Stimulated activated CD8-positive, alpha-beta memory T cell treated with anti-CD3 and anti-CD28 coated beads, Interleukin-4, amount 100 ng/mL, for 1 hour (primary cell): ENCODE measurements at places on chromosomes 3 and 15.

DNA sequence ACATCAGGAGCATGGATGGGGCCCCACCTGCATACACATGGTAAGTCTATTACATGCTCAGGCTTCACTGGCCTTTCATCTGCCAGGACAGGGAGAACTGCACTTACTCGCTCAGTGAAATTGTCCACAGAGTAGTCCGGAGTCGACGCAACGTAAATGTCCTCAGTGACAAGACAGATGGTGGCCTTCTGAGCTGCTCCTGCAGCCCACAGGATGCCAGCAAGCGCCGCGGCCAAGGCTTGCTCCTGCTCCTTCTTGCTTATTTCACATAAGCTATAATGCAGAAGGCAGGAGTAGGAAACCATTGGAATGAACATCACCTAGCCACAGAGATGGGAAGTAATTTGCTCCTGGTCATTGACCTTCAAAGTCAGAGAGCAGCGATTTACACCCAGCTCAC is 14.4 kb downstream of the MINDY4B start:
- DNase-seq: no peak

GRCh38 chr3:141255846-141256261 is 24.2 kb downstream of the PXYLP1 start:
- no peak for DNase-seq

GRCh38 chr3:187848401-187848800 is 103.1 kb upstream of the BCL6 start:
- DNase-seq: no peak

DNA sequence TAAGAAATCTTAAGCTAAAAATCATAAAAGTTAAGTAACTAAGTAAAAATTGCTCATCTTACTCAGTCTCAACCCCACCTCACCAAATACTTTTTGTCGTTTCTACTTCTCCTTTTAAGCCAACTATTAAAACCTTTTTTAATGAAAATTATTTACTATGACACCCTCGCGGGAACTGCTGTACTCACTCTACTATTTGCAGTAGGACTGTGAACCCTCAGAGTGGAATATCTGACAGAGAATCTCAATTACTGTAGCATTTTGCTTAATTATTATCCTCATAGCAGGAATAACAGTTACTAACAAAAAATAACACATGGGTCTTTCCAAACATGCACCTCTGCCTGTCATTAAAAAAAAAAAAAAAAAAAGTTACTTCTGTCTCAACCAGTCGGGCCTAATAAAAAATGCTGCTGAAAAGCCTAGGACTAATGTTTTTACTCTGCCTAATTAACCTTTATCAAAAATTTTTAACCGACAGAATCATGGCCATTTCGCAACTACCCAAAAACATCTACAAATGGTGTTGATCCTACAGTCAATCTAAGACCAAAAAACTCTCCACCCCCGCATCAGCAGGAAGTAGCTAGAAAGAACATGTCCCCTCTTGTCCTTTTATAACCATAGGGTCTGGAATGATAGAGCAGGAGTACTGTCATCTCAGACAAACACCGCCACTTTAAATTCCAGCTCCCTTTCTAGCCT is 10.2 kb downstream of the ALDH1L1 start:
- no peak for DNase-seq

- DNase-seq: no peak
These were observed 35.2 kb downstream of the TSC22D2 start for GRCh38 chr3:150443331-150443741.

- DNase-seq: no peak
These were observed 17.8 kb downstream of the TTC14 start for GRCh38 chr3:180619723-180620122.

DNA sequence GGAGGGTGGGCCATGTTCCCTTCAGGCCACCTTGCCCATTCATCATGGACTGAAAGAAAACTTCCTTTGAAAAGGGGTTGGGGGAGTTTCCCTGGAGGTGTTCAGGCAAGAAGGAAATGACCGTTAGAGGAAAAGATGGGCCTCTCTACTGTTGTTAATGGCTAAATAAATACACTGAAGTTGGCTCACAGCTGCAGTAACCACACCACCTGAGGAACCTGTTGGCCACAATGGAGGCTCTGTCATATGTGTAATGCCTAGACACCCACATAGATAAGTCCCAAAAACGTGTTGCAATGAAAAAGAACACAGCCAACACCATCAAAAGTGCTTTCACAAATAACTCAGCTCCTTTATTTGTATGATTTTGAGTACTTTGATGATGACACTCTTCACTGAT is 38.2 kb upstream of the FAM3D start:
- DNase-seq: no peak

GRCh38 chr3:127350172-127351050 is 62.6 kb upstream of the PRR20G start:
- no peak for DNase-seq

GRCh38 chr15:85622221-85622831 is 172.4 kb downstream of the KLHL25 start:
- DNase-seq: no peak

- no peak for DNase-seq
These were observed 291.9 kb upstream of the NR2F2 start for GRCh38 chr15:96038650-96039049.

- DNase-seq: no peak
These were observed 21.6 kb upstream of the SLC25A36 start for GRCh38 chr3:140920029-140920428.

- no peak for DNase-seq
These were observed 118.9 kb upstream of the MBNL1 start for GRCh38 chr3:152149832-152150231.

DNA sequence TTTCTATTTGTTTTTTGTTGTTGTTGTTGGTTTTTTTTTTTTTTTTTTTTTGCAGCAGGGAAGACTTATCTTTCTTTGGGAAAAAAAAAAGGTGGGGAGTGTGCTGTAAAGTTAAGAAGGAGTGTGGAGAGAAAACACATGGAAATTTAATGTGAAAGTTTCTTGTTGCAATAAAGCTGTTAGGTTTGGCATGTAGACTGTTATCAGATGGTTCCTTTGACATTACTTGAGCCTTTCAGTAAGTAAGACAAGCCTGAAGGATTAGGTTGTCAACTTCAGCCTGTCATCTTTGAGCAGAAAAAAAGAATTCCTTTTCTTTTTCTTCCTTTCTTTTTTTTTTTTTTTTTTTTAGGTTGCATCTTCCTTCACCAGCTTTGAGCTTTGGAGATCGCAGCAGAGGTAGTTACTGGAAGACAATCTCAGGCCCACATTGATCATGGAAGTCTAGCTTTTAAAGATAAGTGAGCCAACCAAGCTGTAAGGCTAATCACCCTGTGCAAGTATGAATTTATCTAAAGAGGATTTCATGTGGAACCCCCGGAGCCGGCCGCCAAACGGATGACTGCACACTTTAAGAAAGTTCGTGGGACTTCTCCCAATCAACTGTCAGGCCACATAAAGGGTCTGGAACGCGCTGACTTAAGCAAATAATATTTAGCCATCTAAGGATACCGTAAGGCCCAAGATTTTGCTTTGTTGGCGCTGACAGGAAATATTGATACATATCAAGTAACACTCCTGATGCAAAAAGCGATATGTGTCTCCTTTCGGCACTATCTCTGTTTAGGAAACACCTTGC is 1040.1 kb upstream of the NR2F2 start:
- no peak for DNase-seq

- no peak for DNase-seq
These were observed 42.7 kb downstream of the HEG1 start for GRCh38 chr3:125013095-125013494.

DNA sequence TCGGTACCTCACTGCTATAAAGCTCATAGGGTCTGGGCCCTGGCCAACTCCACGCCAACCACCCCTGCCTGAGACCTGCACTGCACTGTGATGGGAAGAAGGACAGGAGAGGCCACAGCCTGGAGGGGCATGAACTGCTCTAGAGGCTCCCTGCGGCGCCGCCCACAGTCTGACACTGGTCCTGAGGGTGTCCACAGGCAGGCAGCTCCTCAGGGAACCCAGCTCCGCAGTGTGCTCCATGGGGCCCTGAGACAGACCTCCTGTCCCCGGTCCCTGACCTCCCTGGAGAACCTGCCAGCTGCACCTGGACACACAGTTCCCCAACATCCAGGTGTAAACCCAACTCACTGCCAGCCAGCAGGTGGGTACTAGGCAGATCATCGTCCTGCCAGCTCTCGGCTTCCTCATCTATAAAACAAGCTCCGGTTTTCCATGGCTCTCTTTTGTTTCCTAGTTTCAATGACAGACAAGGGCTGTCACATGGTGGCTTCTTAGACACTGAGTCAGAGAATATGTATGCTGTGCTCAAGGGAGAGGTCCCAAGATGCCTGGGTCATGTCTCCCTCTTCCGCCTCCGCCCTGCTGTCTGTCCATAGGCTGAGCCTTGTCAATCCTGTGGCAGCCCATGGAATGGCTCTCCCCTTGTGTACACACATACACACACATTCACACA is 5.1 kb upstream of the HAPLN3 start:
- no peak for DNase-seq

- no peak for DNase-seq
These were observed 263.5 kb downstream of the CNTN4 start for GRCh38 chr3:2362122-2362521.

- DNase-seq: no peak
These were observed 5.8 kb upstream of the SLC22A14 start for GRCh38 chr3:38276081-38276916.

DNA sequence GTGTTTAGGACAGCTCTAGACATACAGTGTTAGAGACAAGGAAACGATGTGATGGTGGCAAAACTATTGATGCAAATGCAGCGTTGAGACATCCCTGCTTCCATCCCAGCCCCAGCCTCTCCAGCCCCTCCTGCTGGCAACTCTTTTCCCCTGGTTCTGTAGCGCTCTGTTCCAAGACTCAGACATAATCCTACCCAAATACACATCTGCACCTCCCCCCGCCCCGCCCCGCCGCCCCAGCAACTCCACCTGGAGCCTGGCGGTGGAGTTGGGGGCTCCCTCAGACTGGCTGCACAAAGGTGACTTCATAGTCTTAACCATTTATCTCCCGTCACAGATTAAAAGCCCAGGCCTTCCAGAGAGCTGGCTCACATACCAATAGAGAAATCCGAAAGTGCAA is 7.2 kb upstream of the SEC22A start:
- DNase-seq: no peak

- no peak for DNase-seq
These were observed 1.8 kb upstream of the LARP6 start for GRCh38 chr15:70855764-70856163.

DNA sequence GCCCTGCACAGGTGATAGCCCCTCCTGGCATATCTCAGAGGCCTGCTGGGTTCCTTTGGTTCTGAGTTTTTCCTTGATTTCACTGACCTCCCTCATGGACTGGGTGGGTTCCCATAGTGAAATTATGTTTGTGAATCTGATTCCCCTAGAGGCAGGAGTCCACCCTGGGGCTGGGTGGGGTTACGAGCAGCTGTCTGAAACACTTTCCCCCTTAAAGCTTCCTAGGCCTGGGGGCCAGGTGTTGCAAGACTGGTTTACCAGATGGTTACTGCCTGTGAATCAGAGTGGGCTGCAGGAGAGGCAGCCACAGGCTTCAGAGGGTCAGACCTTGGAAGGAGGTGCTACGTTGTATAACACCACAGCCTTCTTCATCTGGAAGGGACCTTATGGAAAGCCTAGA is 34.3 kb downstream of the IL20RB start:
- DNase-seq: no peak

DNA sequence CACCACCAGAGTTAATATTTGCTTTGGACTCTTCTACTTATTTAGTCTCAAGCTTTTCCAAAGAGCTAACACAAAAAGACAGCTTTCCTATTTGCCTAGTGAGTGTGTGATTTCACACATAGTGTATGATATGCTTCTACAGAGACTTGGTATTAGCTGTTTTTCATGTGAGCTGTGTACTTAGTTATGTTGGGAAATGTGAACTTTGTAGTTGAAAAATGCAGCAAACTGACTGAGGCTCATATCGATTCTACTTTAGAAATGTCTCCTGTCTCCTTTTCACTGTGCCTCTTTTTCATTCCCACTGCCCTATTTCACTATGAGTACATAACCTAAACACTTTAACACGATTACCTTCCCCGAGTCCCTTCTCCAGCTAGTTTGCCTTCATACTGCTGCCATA is 136.5 kb downstream of the ALCAM start:
- DNase-seq: no peak

- no peak for DNase-seq
These were observed 108.5 kb downstream of the LRRC28 start for GRCh38 chr15:99359769-99360168.

GRCh38 chr3:186255703-186256331 is 106.2 kb downstream of the DGKG start:
- DNase-seq: no peak

DNA sequence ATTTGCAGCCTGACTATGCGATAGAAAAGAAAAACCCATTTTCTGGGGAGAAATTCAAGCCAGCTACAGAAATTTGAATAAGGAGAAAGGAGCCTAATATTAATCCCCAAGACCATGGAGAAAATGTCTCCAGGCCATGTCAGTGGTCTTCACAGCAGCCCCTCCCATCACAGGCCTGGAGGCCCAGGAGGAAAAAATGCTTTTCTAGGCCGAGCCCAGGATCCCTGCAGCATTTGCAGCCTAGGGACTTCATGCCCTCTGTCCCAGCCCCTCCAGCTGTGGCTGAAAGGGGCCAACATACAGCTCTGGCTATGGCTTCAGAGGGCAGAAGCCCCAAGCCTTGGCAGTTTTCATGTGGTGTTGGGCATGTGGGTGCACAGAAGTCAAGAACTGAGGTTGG is 26.3 kb downstream of the ARRDC4 start:
- no peak for DNase-seq

GRCh38 chr3:105533960-105534359 is 167.3 kb downstream of the ALCAM start:
- DNase-seq: no peak

DNA sequence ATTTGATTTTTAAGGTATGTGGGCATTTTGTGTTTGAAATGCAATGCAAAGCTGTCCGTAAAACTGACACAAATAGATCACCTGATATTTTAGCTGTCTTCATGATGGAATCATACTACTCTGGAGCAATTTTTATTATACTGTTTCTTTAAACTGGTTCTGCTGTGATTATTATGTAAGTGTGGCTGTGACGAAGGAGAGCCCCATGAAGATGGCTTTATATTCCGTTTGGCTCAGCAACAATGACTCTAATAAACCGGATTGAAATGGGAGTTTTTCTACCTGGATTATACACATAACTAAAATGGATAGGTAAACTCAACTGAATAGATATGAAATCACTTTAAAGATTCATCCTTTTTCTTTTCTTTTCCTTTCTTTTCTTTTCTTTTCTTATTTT is 9.4 kb downstream of the TLNRD1 start:
- DNase-seq: no peak

- no peak for DNase-seq
These were observed 59.1 kb downstream of the CORO2B start for GRCh38 chr15:68637767-68638404.
